ENCODE measurements at places on chromosomes 2 and 18.

DNA sequence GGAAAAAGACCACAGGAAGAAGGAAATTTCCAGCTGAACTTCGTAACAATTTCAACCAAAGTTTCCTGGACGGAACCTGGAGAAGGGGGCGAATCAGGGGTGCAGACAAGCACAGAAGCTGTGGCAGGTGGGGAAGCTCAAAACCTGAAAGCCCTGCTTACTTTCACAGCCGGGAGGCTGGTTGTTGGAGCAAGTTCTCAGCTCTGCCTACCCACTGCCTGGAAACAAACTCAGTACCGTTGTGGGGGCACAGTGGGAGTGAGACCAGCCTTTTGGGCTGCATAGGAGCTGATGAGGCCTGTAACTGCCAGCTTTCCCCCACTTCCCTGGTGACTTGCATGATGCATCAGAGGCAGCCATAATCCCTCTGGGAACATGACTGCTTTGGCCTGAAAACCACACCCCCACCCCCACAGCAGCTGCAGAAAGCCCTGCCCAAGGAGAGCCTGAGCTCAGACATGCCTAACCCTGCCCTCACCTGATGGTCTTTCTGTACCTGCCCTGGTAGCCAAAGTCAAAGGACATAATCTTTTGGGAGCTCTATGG, 207.0 kb upstream of the VWC2L start:
- no peak for DNase-seq

DNA sequence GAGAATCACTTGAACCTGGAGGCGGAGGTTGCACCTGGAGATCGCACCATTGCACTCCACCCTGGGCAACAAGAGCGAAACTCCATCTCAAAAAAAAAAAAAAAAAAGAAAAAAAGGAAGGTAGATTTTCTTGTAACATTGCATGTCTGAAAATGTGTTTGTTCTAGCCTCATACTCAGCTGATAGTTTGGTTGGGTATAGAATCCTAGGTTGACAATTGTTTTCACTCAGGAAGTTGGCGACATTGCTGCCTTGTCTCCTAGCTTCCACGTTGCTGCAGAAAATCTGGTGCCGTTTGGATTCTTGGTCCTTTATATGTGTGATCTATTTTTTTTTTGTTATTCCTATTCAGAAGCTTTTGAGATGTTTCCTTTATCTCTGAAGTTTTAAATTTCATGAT, 4.7 kb downstream of the ING5 start:
- no peak for DNase-seq

GRCh38 chr18:55868909-55869308, 280.9 kb upstream of the TCF4 start:
- DNase-seq = no peak

- DNase-seq = no peak
These were observed 151.2 kb downstream of the FMNL2 start for GRCh38 chr2:152485954-152486736.

GRCh38 chr2:24181849-24182248, 7.0 kb downstream of the FAM228A start:
- DNase-seq = no peak

DNA sequence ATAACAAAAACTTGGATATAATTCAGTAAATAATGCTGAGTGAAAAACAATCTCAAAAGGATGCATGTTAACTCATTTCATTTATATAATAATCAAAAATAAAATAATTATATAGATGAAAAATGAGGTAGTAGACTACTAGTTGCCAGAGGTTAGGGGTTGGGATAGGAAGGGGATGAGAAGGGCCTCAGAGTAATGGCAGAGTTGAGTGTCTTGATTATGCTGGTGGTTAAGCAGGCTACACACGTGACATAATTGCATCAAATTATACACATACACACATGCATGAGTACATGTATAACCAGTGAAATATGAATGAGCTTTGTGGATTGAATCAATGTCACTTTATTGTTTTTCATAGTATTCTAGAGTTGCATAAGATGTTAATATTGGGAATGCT, 201.0 kb downstream of the RIT2 start:
- DNase-seq = no peak

- no peak for DNase-seq
These were observed 13.5 kb upstream of the XDH start for GRCh38 chr2:31428001-31428418.

DNA sequence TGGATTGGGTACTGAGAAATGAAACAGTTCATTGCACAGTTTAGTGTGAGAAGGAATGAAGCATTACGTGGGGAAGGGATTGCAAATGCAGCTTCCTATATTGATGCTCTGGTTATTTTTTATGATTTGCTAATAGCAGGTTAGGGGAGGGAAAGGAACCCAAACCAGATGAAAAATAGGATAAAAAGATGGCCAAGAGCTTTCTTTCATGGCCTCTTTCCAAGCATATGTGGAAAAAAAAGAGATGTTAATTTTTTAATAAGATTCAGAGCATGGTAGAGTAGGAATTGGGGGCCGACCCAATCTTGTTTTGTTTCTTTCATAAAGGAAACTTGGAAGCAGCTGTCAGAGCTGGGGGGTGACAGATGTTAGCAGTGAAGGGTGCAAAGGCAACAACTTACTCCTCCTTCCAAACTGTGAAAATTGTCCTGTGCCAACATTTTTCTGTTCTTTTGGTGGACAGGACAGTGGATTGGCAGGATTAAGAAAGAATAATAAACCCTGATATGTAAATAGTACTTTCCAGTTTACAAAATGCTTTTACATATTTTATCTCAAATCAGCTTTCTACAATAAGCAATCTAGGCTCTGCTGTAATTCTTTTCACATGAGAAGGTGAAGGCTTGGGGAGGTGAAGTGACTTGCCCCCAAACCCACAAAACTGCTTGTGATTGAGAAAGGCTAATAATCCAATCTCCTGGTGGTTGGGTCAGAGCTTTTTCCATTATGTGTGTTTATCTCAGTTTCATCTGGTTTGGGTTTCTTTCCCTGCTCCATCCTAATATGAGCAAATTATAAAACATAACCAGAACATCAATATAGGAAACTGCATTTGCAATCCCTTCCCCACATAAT, 270.1 kb downstream of the ETAA1 start:
- no peak for DNase-seq

DNA sequence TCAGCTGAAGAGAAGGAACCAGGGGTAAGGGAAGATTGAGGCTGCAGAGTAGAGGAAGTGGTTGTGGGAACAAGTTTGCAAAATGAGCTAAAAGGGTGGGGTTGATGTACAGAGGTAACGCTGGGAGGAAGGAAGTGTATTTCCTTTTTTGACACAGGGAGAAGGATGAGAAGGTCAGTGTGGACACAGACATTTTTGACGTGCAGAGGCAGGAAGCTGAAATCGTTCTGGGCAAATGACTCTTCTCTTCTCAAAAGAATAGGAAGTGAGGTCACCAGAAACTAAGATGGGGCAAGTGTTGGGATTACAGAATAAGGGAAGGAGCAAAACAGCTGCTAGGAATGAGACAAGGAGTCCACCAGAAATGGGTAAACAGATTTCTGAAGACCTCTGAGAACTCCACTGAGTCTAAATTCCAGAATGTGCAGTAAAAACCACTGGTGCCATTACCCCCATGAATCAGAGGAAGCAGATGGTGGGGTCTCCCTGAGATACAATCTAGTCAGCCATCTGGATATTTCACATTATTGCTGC, 20.0 kb upstream of the RNF149 start:
- DNase-seq = no peak

DNA sequence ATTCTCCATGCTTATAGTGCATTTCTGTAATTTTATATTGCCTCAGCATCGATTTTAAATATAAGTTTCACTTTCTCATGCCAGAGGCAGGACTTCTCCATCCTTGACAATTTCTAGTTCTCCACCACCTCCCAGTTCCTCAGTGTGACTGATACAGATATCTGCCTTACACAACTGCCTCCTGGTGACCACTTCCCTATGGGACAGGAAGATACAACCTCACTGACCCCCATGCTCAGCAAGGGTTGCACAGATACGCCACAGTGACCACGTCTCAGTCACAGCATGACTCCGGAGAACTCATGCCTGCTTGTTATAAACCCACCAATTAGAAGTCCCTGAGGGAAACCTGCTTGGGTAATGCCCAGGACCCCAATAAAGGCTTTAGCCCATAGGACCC, 284.0 kb upstream of the MC4R start:
- no peak for DNase-seq

DNA sequence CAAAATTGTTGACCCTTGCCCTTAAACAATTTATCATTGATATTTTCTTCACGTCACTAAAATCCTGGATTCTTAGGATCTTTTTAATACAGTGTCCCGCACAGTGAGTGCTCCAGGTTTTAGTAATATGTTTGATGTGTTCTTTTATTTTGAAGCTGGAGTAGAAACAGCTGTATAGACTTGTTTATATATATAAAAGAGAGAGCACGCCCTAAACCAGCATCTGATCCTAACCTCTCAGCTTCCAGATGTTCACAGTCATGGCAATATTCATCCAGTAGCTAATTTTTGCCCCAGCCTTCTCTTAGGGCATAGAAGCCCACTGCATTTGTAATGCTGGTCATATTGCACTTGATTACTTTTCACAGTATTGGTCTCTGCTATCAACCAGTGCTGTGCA, 170.0 kb upstream of the EPAS1 start:
- DNase-seq = no peak

DNA sequence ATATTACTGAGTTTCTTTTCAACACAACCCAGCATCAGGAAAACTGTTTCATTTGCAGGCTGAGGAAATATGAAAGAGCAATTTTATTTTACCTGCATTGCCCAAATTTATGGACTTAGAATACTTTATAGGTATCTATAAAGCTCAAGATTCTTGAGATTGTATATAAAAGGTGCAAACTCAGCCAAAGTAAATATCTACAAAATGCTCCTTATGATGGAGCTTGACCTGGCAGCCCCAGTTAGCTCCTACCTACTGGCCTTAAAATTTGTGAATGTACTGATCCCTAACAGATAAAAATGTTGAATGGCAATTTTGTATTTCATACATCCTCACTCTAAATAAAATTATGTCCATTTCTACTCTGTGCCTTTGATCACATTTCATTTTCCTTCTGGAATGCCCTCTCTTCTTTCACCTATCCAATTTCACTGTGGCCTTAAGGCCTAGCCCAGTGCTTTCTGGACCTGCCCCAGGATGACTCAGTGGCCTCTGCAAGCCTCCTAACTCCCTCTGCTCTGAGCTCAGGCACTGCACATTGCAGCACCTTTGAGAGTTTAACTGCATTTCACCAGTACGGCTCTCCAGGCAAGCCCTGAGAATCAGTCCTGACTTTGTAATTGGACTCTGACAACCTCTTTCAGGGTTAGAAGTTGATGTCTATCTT, 125.9 kb downstream of the ANTXR1 start:
- no peak for DNase-seq

- no peak for DNase-seq
These were observed 45.5 kb upstream of the ZSWIM2 start for GRCh38 chr2:186894478-186894877.

GRCh38 chr2:5723791-5724735, 31.9 kb downstream of the SOX11 start:
- DNase-seq = no peak

- DNase-seq = peak; percentile 42
These were observed 1.0 kb downstream of the DNPEP start for GRCh38 chr2:219386532-219387280.

GRCh38 chr2:8542381-8543059, 139.3 kb upstream of the ID2 start:
- DNase-seq = no peak

GRCh38 chr2:148552675-148553331, 91.7 kb upstream of the EPC2 start:
- no peak for DNase-seq

GRCh38 chr18:74901362-74902146, 303.9 kb downstream of the ZNF407 start:
- no peak for DNase-seq

DNA sequence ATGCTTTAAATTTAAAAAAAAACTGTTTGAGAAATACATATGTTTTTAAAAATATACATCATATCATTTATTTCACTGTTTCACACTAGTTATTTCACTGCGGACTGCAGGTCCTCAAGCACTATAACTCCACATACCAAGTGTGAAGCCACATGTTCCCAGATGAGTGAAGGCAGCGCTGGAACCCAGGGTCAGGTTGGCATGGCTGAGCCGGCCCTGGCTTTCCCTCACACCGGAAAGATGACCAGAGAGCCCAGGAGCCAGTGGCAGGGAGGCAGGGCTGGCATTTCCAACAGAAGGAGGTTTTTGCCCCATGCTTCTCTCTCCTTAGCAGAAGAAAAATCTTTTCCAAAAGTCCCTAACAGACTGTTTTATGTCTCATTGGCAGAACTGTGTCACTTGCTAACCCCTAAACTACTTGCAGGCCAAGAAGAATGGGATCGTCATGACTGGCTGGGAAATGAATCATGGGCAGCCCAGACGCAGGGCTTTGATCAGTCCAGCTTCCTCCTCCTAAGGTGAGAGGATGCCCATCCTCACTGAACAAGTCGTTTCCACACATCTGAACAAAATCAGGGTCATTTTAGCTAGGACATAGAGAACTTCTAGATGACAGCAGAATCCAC, 287.6 kb upstream of the HNRNPA3 start:
- DNase-seq = no peak

DNA sequence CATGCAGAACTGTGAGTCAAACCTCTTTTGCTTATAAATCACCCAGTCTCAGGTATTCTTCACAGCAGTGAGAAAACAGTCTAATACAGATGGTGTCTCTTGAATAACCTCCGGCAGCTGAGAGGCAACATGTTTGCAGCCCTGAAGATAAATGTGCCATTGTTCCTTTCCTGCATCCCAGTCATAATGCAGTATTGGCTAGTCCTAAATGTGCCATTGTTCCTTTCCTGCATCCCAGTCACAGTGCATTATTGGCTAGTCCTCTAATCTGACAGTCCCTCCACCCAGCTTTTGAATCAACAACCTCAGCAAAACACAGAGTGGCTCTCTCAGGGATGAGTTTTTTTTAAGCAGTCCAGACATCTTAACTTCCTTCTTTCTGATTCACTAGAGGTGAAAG, 550.7 kb downstream of the RIT2 start:
- no peak for DNase-seq

DNA sequence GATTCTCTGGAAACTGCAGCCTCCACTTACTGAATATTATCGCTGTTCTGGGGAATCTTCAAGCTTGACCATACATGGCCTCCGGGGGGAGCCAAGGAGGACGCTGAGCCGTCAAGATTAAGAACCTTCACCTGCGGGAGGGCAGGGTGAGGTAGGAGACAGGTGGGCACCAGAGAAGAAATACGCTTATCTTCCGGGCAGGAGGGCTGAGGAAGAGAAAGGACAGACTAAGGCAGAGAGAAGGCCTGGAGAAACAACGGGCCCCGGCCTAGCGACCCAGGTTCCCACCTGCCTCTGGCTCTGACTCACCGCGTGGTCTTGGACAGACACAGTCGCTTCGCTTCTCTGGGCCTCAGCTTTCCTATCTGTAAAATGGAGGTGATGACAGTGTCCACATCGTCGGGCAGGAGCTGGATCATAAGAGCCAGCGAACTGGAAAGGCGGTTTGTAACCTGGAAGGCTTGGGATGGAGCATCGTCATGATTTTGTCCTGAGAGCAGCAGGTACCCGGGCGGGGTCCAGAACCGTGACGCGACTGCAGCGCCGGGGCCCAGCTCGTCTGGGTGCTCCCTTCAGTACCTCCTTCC, 659 bp downstream of the ZNF142 start:
- peak; percentile 36 for DNase-seq

DNA sequence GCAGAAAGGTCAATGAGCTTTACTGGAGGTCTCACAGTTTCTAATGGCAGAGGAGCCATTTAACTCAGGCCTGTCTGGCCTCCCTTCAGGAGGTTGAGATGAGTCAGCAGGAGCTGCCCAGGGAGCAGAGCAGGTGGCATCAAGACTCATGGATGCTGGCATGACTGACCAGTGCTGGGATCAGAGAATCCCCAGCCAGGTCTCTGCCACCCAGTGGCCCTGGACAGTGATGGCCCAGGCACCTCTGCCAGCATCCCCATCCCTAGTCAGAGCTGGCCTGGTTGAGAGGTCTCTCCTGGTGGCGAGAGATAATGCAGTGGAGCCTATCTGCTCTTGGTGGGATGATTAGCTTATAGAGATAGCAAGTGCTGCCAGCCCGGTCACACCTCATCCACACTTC, 43.1 kb downstream of the GYPC start:
- no peak for DNase-seq
